Fibroblast of skin of abdomen (primary cell): ENCODE measurements at places on chromosomes 7 and 10.
A peak's percentile ranks its signal among the peaks of the same experiment; 100 is the strongest.

- peak; percentile 98 for DNase-seq
These were observed 194.8 kb upstream of the ZNF32 start for GRCh38 chr10:43843321-43844101.

DNA sequence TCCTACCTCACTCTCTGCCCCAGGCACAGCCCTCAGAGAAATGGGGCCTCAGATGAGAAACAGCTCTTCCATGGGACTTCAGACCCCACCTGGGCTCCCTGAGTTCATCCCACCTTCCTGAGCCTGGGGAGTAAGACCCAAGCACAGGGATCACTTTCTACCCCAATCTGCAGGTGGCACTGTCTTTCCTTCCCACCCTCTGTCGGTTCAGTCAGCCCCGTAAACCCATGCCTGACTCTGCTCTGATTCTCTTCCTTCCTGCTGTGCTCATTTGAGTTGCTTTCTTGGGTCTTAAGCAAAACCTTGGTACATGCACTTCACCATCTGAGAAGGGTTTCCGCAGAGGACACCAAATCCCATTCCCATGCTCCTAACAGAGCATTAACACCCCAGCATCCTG, 306.4 kb upstream of the CDC14C start:
- no peak for DNase-seq

DNA sequence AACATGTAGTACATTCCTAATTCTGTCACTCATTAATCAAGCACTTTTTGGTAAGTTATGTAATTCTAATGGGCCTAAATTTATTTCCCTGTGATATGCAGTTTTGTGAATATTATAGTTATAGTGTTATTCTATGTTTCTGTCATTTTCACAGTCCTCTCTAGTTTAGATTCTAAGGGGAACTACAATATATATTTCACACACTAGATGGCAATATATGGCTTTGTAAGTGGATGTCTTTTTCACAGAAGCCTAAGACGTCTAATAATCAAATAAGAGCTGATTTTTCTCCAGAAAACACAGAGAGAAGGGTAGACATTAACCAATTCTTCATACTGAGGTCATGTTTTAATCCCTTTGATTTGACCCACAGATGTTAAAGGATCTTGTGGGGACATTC, 18.0 kb downstream of the RNLS start:
- peak; percentile 46 for DNase-seq

DNA sequence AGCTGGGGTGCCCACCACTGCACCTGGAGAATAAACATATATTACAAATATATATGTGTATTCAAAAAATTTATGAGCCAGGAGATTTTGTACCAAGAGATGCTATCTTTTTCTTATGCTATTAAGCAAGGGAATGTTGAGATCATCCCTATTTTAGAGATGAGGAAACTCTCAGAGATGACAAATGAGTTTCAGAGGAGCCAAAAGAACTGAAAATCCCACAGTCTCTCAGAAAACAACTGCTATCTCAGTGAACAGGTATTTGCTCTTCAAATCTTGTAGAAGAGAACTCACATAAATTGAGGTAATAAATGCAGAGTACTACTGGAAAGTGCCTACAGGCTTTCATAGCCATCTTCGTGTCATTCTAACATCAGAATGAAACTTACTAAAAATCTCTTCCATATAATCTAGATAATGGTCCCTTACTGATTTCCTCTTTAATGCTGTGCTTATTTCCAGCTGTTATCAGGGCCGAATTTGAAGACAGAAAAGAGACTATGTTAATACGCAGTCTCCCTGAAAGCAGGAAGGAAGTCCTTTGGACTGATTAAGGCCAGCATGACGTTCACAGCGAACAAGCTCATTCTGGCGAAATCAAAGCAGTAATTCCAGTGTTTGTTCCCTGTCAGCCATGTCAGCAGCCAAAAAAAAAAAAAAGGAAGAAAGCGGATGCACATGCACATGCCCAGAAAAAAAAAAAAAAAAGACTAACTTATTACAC, 29.4 kb upstream of the ANAPC16 start:
- peak; percentile 53 for DNase-seq

DNA sequence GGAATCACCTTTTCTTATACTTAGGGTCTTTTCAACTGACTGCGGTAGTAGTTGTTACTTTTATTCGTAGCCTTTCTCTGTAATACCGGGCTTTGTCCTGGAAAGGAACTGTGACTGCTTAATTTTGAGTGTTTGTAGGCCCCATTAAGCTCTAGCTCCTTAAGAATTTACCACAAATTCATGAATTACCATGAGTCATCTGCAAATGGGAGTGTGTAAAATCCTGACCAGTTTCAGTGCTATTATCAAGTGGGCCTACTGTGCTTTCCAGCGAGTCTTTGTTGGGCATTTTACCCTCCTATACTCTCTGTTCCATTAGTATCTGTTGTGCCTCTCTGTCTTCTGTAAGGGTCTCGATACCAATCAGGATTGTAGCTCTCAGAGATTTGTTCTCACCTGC, 49.7 kb downstream of the ZMYND11 start:
- DNase-seq, result peak; percentile 45

- DNase-seq, result peak; percentile 19
These were observed 178.5 kb downstream of the MACC1 start for GRCh38 chr7:20038676-20039075.

DNA sequence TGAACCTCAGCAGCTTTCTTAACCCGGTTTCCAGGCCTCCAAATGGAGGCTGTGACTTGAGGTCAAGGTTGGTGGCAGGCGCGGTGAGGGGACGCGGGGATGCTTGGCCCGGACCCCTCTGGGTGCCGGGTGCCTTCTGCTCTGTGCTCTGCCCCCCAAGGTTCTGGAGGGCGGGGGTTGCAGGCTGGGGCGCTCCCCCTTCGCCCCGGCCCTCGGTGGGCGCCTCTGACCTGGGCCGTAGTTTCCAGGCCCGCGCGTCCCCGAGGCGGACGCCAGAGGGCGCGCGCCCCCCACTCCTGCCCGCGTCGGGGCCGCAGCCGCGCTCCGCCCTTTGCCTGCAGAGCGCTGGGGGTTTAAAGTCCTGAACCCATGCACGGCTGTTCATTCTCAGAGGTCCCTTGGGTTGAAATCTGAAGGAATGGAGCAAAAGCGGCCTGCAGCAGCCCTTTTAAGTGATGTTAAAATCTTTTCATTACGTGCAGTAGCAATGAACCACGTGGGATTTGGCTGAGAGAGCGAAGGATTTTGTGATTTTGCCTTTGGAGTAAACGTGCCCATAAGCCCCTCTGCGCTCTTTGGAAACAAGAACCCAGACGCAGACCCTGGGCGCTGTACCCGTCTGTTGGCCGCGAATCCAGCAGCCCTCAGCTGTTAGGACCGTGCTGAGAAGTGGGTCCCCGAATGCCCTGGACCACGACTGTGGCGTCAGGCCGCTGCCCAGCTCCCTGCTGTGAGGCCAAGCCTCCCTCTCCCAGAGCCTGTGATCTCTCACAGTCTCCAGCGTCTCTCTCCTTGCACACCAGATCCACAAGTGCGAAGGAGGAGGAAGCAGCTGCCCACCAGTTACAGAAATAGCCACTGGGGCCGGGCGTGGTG, 135.0 kb downstream of the ACTR3B start:
- DNase-seq, result no peak

- peak; percentile 60 for DNase-seq
These were observed 29.2 kb upstream of the AP5Z1 start for GRCh38 chr7:4745971-4746919.

- no peak for DNase-seq
These were observed 259.3 kb downstream of the TRIL start for GRCh38 chr7:28698840-28699239.

DNA sequence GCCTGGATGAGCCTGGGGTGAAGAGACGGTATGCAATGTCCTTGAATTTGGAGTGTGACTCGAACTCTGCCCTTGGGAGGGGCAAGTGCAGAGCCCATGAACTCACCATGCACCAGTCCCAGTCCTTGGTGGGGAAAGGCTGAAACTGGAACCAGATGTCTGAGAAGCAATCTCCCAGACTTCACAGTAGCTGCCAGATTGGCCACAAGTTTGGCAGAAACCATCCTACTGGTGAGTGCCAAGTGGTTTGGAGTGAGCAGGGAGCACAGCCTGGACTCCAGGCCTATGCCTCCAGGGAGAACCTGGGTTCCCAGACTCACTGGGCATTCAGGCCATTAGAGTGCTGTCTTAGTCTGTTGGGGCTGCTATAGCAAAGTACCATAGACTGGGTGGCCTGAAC, 99.6 kb upstream of the LYZL1 start:
- peak; percentile 11 for DNase-seq

DNA sequence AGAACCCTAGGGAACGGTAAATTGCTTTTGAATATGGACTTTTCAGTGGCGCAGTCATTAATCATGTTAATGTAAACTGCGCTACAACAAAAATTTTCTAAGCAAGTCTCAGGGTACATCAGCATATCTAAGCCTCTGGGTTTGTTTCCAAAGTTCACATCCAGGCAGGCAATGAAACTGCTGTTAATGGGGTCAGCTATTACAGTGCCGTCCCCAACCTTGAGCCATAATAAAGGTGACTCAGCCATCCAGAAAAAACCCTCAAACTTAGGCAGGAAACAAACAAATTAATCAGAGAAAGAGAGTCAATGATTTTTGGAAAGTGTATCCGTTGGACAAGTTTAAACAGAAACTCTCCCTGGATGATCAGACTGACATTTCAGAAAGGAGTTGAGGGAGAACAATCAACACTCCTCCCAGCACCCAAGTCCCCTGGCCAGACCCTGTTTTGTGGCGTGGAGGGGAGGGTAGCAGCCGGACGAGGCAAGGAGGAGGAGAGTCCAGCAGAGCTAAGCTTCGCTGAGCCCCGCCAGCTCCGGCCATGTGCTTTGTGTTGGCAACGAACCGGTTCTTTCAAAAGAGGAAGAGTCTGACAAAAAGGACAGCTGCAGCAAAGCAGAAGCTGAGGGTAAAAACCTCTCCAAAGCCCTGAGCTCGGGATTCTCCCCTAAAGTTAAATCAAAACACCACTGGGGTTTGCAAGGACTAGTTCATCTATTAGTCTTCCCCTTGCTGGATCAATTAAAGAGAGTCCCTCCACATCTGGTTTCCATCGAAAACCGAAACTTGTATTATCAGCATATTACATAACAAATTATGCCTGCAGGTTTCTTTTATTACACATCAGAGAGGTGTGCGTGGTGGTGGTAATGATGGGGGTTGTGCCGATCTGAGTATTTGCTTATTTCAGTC, 3.6 kb downstream of the FAM53B start:
- DNase-seq, result no peak

GRCh38 chr10:12081879-12082557, 13.3 kb downstream of the DHTKD1 start:
- peak; percentile 46 for DNase-seq

DNA sequence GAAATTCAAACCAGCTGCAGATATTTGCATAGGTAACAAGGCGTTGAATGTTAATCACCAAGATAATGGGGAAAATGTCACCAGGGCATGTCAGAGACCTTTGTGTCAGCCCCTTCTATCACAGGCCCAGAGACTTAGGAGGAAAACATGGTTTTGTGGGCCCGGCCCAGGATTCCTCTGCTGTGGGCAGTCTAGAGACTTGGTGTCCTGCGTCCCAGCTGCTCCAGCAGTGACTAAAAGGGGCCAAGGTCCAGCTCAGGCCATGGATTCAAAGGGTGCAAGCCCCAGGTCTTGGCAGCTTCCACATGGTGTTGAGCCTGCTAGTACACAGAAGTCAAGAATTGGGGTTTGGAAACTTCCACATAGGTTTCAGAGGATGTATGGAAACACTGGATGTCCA, 147.5 kb upstream of the ZWINT start:
- DNase-seq, result no peak
